ENCODE measurements at places on chromosomes 5 and 9.

GRCh38 chr5:158812408-158812807 is 287.3 kb downstream of the EBF1 start:
- DNase-seq = no peak

DNA sequence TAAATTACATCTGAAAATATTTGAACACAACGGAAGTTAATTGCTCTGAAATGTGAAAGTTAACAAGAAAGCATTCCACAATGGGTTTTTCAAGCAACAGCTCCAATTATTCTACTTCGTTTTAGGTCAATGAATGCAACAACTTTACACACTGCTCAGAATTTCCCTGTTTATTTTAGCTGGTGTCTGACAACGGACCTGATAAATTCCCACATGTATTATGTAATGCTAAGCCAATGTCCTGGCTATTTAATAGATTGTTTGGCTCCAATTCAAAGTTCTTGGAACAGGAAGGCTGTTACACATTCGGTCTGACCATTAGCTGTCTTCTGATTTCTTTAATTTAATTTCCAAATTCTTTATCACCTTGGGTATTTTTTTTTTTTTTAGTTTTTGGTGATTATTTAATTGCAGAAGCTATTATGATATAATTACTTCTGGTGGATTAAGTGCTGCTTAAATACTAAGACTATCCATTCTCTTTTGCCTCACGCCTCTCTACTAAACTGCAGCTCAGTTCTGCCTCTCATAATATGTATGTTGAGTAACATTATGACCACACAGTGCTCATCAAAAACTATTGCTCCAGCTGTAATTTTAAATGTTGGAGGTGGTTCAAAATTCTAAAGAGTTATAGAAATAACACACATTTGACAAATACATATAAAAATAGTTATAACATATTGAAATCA is 57.9 kb downstream of the MEF2C start:
- DNase-seq = no peak

DNA sequence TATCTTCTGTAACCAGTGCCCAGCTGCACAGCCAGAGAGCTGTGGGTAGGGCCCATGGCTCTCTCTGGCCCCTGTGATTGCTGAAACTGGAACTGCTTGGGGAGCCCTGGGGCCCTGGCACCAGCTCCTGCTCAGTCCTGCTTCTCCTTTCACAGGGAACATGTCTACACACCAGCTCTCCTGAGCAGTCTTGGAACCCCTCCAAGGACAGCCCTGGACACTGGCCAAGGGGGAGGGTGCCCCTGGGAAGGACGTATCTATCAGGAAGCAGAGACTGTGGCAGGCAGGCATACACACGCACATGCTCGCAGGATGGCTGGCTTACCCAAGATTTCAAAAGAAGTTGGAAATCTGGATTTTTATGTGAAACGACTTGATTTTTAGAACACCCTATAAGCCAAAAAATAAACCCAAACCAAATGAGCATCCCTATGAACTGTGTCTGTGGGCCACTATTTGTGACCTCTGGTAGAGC is 8.8 kb upstream of the TRAF1 start:
- no peak for DNase-seq

- DNase-seq = no peak
Observed at GRCh38 chr5:14753947-14754346, 89.4 kb downstream of the OTULIN start.

- DNase-seq = no peak
Observed at GRCh38 chr9:89519366-89519805, 21.5 kb upstream of the SEMA4D start.

- no peak for DNase-seq
Observed at GRCh38 chr5:56802205-56802604, 13.1 kb upstream of the MAP3K1 start.
